Fibroblast of lung (primary cell): ENCODE measurements at places on chromosomes 2 and 18. TPM values are rescaled to one million over a fixed set of nuclear protein-coding genes. Genes with fewer than 3 reads are reported as not detected.

SF3B6 gene
- 134 and 155 TPM in 2 replicates for total RNA-seq

DNA sequence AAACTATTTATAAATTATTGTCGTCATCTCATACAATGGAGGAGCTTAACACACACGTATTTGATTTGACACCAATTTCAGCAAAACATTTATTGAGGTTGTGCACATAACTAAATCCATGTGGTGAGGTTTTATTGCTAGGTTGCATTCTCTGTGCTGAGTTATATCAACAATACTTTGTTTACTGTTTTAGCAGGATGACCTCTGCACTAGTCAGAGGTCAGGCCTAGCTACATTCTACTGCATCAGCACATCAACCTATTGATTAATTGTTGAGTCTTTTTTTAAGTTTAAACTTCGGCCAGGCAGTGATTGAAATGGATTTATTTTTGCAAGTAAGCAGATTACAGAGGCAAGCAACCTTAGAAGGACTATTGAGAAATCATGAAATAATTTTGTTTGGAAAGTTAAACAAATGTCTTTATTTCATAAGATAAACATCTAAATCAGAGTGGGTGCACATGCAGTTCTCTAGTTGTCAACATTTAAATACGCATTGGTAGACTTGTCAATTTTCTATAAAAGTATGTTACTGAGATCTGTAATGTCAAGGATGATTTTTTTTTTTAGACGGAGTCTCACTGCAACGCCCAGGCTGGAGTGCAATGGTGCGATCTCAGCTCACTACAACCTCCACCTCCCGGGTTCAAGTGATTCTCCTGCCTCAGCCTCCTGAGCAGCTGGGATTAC, 75.2 kb upstream of the CD28 start:
- no peaks in the 10 kb centered on the region for H3K27me3 ChIP-seq
- H3K4me3 ChIP-seq, result no peak overlapping the region
- peaks cover 3% of the 10 kb centered on the region for H3K4me1 ChIP-seq

SLC23A3 gene
- total RNA-seq, result 1.8 and 2.5 TPM in 2 replicates

TACR1 gene
- 0.17 TPM in 1 of 2 replicates, not detected in the other for total RNA-seq

MARCHF4 gene
- 0.26 and 1.3 TPM in 2 replicates for total RNA-seq

LYG2 gene
- not detected in 2 replicates for total RNA-seq

FANCL gene
- total RNA-seq, result 19.7 and 20.8 TPM in 2 replicates

DNA sequence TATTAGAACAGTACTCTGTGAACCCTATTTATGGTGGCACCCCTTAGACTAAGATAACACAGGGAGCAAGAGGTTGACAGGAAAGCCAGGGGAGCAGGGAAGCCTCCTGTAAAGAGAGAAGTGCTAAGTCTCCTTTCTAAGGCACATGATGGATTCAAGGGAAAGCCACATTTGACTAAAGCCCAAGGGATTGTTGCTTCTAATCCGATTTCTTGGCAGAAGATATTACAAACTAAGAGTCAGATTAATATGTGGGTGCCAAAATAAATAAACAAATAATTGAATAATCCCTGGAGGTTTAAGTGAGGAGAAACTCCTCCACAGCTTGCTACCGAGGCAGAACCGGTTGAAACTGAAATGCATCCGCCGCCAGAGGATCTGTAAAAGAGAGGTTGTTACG, 333.2 kb downstream of the SOX11 start:
- no peak overlapping the region for H3K4me3 ChIP-seq
- no peak for DNase-seq
- no peak overlapping the region for H3K27ac ChIP-seq
- H3K4me1 ChIP-seq, result no peaks in the 10 kb centered on the region
- no peaks in the 10 kb centered on the region for H3K36me3 ChIP-seq

GRCh38 chr18:10899481-10899880, 249.9 kb downstream of the PIEZO2 start:
- no peak overlapping the region for H3K27ac ChIP-seq
- DNase-seq, result no peak
- H3K36me3 ChIP-seq, result no peaks in the 10 kb centered on the region
- H3K27me3 ChIP-seq, result no peaks in the 10 kb centered on the region
- H3K4me1 ChIP-seq, result no peaks in the 10 kb centered on the region
- H3K4me3 ChIP-seq, result no peak overlapping the region

DNA sequence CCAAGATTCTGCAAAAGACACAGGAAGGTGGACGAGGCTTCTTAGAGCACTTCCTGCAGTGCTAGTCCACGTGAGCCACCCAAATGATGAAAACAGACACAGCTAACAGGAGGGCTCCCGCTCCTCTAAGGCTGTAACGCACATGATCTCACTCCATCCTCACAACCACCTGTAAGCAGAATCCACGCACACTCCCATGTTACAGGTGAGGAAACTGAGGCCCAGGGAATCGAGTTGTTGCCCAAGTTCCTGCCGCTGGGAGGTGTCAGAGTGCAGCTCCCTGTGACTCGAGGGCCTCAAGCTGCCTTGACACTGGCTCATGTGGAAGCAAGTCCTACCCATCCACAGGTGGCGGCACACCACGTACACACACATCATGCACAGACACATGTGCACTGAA, 4.4 kb downstream of the DNMT3A start:
- H3K36me3 ChIP-seq, result no peaks in the 10 kb centered on the region
- no peak for DNase-seq
- no peak overlapping the region for H3K27ac ChIP-seq
- no peaks in the 10 kb centered on the region for H3K27me3 ChIP-seq

GRCh38 chr2:200310545-200310971, 4.1 kb downstream of the SPATS2L start:
- H3K4me3 ChIP-seq, result no peak overlapping the region
- no peaks in the 10 kb centered on the region for H3K27me3 ChIP-seq
- H3K4me1 ChIP-seq, result peaks cover 20% of the 10 kb centered on the region
